ENCODE measurements at places on chromosomes 6 and 20.

DNA sequence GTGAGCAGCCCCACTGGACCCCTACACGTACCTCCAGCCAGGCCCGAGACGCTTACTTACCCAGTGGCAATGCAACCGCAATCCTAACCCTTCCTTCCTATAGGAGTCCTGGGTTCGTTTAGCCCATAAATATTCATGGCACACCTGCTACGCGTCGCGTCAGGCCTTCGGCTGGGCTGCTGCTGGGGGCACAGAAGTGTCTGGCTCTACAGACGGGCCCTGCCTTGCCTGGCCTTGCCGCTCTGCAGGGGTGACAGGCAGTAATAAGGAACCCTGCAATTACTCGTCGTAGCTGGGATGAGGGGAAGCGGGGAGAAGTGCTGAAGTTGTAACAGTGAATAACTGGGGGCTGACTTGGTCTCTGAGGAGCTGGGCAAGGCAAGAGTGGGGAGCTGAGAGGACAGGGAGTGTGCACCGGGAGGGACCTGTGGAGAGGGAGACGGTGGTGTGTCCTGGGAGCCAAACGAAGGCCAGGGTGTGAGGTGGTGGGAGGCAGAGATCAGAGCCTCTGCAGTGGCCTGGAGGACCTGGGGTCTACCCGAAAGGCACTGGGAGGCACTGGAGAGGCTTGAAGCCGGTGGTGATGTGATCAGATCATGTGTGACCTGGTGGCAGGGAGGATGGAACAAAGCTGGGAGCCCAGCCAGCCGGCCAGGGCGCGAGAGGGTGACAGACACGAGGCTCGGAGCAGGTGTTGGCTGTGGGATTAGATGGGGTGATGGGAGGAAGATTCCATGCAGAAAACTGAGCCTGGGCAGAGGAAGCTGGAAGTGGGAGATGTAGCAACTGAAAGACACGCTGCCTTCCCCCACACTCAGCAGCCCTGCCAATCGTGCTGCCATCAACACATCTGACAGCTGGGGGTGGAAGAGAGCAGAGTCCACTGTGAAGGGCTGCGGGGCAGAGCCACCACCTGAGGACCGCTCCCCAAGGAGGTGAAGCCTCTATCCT lies 36.4 kb downstream of the PSMG4 start:
- DNase-seq, result no peak

DNA sequence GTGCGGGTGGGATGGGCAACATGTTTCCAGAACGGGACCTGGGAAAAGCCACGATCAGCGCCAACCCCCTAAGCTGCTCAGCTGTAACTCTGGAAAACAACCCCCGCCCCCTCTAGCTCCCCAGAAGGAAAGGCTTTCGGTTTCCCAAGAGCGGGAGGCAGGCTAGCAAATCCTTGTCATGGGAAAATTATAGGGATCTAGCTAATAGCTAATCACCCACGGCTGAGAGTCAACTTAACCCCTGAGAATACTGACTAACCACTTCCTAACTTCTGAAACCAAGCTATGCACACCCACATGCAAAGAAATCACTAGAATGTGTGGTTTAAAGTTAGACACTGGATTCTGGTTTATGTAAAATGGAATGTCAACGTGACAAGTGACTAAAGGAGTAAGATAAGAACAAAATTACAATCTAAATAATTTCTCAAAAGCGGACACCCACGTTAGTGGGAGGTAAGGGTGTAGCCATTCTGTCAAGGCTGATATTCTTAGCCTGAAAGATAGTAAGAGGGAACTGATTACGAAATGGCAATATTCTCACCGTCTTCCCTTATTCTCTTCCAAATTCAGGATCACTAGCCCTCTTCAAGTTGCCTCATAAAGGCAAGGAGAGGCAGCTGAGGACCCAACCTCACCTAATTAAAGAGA lies 20.1 kb downstream of the JAG1 start:
- no peak for DNase-seq

DNA sequence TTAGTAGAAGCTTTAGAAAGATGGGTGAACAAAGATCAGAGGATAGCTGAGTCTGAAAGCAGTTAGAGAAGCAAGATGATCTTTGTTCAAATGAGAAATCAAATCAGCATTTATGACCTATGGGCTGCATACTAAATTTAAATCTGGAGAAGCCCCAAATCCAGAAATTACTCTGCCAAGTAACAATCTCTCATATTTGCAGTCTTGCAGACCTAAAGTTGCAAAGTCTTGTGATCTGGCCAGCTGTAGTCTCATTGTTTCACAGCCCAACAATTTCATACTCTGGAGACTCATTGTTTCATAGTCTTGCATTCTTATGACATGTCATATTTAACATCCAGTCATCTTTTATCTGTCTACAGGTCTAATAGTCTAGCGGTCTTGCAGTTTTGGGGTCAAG lies 364.9 kb upstream of the RSPO3 start:
- DNase-seq, result no peak

DNA sequence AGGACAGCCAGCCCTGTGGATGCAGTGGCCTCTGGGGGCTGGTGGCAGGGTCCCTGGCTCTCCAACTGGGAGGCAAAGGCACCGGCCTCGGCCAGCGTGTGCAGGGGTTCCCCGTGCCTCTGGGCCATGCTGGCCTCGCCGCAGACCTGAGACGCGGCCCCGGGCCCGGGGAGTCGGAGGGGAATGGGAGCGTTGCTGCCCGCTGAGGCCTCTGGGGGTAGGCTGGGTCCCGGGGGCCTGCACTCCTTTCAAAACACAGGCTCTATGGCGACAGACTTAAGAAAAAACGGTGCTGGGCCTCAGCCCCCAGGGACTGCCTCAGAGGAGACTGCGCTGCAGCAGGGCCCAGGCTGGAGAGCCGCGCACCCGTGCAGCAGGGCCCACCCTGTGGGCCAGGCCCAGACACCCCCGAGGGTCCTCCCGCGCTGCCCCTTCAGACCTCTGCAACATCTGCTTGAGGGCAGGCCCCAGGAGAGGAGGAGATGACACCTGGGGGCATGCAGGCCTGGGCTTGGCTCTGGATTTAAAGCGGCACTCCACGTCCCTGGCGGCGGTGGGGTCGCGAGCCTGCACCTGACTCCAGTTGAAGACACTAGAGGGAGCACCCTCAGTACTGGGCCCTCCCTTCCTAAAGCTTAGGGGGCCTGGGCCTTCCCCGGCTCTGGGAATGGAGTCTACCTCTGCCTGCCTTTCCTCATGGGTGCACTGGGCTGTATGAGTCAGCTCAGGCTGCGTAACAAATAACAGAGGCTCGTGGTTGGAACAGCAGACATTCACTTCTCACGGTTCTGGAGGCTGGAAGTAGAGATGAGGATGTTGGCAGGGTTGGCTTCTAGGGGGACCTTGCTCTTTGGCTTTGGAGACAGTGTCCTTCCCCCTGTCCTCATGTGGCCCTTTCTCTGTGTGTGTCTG lies 117.4 kb upstream of the RPS6KA2 start:
- no peak for DNase-seq

DNA sequence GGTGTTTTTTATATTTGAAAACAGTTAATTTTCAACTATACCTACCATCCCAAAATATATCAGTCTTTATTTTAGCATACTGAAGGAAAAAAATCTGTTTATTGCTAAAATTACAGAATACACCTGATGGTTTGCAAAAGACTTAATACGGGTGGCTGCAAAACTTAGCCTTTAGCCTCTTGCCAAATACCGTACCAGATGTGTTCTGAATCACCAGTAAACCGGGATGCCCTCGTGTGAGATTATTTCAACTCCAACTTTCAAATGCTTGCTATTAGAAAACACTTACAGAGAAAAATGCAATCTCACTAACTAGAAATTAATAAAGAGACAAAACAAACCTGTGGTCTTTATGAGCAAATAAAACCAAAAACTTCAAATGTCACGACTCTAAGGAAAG lies 36.0 kb downstream of the REV3L start:
- DNase-seq, result no peak

GRCh38 chr6:150129616-150130505 lies 13.0 kb upstream of the PPP1R14C start:
- DNase-seq, result no peak

Measured in GOT3 (cell line).